ENCODE measurements at places on chromosomes 12 and 14.

GRCh38 chr12:119263466-119263865 is 71.1 kb upstream of the CCDC60 start:
- no peak for DNase-seq

GRCh38 chr12:124941170-124941527 is 26.7 kb upstream of the UBC start:
- no peak for DNase-seq

GRCh38 chr14:103196716-103197115 is 73.5 kb downstream of the TNFAIP2 start:
- DNase-seq: no peak

- no peak for DNase-seq
These were observed 40.1 kb downstream of the VWF start for GRCh38 chr12:6084261-6084968.

DNA sequence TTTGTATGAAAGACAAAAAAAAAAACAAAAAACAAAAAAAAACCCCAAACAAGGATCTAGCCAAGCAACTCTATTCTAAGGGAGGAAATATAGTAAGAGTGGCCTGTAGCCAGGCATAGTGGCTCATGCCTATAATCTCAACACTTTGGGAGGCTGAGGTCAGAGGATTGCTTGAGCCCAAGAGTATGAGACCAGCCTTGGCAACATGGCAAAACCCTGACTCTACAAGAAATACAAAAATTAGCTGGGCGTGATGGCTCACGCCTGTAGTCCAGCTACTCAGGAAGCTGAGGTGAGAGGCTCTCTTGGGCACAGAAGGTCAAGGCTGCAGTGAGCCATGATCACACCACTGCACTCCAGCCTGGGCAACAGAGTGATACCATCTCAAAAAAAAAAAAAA is 47.9 kb downstream of the TMEM117 start:
- DNase-seq: no peak

DNA sequence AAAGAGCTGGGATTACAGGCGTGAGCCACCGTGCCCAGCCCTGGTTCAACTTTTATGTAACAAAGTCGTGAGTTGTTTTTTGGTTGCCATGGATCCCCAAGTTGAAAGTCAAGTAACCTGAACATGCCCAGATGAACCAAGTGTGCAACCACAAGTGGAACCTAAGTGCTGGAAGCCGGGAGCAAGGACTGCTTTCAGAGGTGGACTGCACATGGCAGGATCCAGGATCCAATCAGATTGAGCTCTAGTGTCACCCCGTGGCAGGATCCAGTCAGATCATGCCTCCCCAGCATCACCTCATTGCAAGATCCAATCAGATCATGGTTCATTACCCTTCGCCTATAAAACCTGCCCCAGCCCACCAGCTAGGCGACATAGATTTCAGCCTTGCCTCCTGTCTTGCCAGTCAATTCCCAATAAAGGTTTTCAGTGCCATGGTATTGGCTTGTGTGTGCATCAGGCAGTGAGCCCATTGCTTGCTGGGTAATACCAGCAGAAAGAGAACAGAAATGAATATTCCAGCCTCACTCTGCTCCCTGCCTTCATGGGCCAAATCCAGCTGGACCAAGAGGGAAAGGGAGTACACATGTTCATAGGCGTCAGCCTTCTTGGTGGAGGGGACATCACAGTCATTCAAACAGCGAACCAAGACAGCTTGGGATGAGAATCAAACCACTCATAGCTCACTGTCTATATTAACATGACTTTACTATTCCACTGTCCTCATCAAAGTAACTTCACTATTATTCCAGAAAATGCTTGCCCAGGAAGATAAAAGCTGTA is 43.6 kb upstream of the VASH1 start:
- DNase-seq: no peak

GRCh38 chr12:44507461-44507860 is 368.7 kb downstream of the NELL2 start:
- no peak for DNase-seq

GRCh38 chr14:54322246-54322645 is 74.6 kb upstream of the CDKN3 start:
- DNase-seq: no peak

GRCh38 chr14:91957876-91958313 is 10.4 kb upstream of the FBLN5 start:
- no peak for DNase-seq

DNA sequence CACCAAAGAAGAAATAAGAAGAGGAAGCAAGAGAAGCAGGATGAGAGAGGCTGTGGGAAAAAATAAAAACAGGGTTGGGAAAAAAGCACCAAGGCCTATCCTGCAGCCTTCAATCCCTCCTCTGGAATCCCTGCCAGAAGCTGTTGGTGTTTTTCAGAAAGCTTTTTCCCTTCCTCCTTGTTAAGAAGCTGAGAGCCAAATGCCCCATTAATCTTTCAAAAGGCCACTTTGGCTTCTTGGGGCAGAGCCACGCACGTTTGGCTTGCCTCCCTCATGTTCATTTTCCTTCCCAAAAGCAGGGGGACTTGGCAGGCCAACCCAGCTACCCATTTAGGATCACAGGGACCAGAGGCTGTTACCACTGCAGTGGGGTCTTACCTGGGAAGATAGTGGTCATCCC is 365.3 kb downstream of the NUAK1 start:
- DNase-seq: no peak
